COR-L47 (cell line): ENCODE measurements at places on chromosomes 1 and 21.

GRCh38 chr1:148166558-148167492 lies 14.7 kb upstream of the NBPF11 start:
- no peak for DNase-seq

DNA sequence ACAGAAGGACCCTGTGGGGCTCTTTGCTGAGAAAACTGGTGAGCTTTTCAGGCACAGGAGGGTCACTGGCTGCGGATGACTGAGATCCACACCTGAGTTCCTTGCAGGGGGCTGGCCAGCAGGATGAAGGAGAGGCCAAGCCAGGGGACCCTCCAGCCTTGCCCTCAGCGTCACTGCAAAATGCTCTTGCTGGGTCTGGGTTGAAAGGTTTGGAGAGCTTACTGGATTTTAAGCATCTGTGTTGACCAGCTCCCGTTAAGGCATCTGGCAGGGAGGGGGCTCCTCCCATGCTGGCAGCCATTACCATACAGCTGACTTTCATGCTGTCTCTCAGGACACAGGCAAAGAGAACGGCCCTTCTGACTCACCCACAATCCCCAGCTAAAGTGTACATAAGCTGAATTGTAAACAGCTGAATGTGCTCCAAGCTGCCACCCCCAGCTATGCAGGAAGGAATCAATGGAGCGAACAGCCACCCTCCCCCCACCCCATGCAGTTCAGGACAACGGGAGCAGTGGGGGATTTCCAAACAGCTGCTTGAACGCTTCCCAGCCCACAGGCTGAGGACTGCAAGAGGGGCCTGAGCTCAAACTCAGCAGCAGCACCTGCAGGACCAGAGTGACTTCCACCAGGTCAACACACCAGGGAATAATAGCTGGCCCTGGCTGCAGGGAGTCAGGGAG lies 21.3 kb upstream of the A3GALT2 start:
- DNase-seq: peak; percentile 96

DNA sequence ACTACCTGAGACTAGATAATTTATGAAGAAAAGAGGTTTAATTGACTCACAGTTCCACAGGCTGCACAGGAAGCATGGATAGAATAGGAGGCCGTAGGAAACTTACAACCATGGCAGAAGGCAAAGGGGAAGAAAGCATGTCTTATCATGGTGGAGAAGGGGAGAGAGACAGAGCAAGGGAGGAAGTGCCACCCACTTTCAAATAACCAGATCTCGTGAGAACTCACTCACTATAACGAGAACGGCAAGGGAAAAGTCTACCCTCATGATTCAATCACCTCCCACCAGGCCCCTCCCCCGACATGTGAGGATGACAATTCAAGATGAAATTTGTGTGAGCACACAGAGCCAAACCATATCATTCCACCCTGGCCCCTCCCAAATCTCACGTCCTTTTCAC lies 4.7 kb upstream of the C21orf91 start:
- no peak for DNase-seq

GRCh38 chr1:31981456-31981839 lies 32.2 kb upstream of the KHDRBS1 start:
- no peak for DNase-seq

DNA sequence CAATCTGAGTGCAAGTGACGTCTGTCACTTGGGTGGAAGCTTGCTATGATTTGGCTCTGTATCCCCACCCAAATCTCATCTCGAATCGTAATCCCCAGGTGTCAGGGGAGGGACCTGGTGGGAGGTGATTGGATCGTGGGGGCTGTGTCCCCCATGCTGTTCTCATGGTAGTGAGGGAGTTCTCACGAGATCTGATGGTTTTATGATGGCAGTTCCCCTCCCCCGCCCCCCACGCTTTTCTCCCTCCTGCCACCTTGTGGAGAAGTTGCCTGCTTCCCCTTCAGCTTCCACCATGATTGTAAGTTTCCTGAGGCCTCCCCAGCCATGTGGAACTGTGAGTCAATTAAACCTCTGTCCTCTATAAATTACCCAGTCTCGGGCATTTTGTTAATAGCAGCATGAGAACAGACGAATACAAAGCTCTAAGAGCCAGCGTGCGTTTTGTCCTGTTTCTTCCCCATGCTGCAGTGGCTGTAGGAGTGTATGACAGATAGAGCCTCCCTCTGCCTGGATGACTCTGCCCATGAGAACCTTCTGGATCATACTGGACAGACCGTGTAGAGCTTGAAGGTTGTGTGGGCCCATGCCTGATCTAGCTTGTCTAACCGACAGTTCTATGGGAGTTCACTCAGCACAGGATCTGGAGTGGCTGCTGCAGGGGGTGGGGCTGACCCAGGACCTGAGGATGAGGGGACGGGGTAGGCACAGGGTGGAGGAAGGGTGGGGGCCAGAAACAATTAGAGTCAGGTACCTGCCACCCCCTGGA lies 139.7 kb upstream of the ERRFI1 start:
- no peak for DNase-seq

DNA sequence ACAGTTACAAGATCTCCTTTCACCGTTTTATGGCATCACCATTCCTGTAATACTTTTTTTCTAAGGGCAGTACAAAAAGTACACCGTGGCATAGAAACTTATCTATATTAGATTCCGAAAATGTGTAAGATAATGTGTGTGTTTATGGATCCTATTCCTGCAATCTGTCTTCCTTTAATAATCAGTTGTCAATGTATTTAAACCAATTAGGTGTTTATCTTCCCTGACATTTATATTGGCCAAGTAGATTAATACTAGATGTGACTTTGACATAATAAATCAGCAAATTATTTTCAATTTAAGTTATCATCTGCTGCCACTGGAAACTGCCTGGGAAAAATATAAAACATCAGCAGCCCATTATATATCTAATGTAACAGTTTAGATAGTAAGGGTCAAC lies 770.3 kb upstream of the ADGRL2 start:
- no peak for DNase-seq

- DNase-seq: no peak
These were observed 56.3 kb downstream of the INAVA start for GRCh38 chr1:200951016-200951415.

DNA sequence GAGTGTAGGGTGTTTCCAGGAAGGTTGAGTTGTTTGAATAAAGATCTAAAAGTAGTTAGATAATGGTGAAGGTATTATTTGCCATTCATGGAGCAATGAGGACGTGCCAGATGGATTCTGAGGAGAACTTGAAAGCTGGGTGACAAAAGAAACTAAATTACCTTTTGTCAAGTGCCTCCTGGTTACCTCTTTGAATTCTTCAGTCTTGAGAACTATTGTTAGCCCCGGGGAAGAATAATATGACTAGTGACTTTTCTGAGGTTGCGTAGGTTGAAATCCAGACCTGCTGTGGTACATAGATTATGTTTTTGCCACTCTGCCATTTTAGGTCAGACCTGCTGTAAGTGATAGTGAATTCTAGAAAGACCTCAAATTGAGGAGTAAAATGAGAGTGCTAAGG lies 11.5 kb downstream of the LAMC1 start:
- DNase-seq: no peak

DNA sequence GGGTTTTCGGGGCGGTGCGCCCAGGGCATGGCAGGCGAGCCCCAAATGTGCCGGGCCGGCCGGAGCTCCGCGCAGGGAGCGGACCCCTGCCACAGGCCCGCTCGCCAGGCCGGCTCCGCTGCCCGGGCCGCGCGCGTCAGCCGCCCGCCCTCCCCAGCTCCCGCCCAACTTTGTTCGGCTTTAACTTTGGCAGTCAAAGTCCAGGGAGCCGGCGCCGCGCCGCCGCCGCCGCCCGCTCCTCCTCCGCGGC lies 488 bp downstream of the SLC35D1 start:
- no peak for DNase-seq

DNA sequence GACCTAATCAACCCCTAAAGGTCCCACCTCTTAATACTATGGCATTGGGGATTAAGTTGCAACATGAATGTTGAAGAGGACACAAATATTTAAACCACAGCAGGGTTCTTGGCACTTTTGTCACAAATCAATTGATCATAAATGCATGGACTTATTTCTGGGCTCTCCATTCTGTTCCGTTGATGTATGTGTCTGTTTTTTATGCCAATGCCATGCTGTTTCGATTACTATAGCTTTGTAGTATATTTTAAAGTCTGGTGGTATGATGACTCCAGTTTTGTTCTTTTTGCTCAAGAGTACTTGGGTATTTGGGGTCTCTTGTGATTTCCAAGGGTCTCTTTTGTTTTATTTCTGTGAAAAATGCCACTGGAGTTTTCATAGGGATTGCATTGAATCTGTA lies 34.7 kb upstream of the PLA2G2A start:
- DNase-seq: no peak

- DNase-seq: peak; percentile 52
These were observed 18.6 kb upstream of the RASAL2 start for GRCh38 chr1:178075333-178075732.

GRCh38 chr21:43851593-43851992 lies 13.4 kb upstream of the AGPAT3 start:
- peak; percentile 68 for DNase-seq

GRCh38 chr1:172745014-172745413 lies 86.1 kb downstream of the FASLG start:
- DNase-seq: no peak

DNA sequence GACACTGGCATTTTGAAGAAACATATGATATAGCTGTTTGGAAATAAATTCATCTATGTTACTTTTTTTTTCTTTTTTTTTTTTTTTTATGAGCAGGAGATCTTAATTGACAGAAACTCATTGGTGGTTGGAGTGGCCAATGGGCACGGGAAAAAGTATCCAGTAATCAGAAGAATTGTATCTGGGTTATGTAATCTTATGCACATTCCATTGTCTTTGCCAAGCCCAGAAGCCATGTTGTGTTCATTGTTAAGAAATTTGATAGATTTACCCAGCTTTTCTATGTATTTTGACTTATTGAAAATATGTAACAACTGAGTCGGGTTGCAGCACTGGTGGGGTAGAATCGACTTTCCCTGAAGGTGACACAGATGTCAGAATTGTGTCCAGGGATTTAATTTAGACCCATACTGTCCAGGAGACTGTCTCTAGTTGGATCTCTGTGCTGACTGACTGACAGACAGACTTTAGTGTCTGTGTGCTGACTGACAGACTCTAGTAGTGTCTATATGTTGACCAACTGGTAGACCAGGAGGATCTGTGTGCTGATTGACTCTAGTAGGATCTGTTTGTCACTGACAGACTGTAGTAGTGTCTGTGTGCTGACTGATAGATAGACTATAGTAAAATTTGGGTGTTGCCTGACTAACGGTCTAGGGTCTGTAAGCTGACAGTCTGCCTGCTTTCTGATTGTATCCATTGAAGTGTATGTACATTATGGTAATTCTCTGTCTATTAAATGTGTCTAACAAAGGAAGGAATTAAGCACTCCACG lies 12.3 kb upstream of the C4BPB start:
- no peak for DNase-seq

DNA sequence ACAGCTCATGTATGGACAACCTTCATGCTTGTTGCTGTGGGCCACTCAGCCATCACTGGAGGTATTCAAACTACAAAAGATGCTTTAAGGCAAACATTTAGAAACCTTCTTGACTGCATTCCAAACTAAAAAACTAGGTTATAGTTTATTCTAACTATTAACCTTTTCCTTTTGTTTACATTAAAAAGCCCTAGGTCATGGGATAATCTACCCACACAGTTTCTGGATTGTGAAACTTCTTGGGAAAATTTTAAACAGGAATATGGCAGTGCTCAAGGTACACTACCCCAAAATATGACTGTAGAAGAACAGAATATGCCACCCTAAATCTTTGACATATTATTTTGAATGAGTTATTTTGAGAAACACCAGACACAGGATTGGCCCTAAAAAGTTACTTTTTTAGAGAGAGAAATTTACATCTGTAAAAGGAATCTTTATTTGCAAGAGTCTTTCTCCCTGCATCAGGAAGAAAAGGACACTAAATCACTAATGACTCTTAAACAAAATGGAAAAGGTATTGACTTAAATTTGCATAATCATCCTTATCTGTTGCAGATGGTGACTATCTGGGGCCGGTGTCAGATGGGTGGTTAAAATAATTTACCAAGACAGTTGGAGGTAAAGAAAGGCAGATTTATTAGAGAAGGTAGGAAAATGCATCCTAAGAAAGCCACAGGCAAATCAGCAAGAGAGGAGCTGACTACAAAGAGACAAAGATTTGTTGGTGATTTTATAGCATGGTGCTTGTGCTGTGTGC lies 25.1 kb upstream of the NUF2 start:
- no peak for DNase-seq

GRCh38 chr1:233905416-233906051 lies 1.1 kb downstream of the SLC35F3 start:
- DNase-seq: no peak

GRCh38 chr1:16137890-16138467 lies 17.9 kb downstream of the EPHA2 start:
- no peak for DNase-seq

- no peak for DNase-seq
These were observed 236.2 kb upstream of the NRIP1 start for GRCh38 chr21:15301014-15301413.

DNA sequence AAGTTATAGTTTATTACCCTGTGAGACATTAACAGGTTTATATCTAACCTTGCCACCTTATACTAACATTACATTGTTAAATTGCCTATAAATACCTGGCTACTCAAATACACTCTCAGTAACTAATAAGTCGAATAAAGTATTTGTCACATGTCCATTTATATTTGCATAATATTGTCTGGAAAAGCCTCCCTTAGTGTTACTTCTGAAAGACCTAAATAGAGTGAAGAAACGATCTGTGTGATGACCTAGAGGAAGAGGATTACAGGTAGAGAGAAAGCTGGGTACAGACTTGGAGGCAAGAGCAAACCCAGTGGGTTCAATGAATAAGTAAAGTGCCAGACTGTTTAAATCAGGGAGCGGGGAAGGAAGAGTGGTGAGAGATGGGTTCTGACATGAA lies 2.7 kb upstream of the CACYBP start:
- no peak for DNase-seq

DNA sequence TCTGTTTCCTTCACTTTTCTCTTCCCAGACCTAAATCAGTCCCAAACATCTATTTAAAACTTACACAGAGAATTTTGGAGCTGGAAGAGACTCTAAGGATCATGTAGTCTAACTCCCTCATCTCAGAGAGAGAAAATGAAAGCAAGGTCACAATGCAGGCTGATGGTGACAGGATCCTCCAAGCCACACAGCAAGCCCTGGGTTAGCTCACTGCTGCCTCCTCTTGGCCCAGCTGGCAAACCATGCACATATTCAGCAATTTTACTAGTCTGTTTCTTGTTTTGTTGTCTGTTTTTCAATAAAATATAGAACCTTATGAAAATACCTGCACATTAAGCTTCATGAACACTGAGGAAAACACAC lies 27.7 kb upstream of the LY9 start:
- no peak for DNase-seq

GRCh38 chr21:44885615-44886014 lies 12.1 kb upstream of the PTTG1IP start:
- no peak for DNase-seq

DNA sequence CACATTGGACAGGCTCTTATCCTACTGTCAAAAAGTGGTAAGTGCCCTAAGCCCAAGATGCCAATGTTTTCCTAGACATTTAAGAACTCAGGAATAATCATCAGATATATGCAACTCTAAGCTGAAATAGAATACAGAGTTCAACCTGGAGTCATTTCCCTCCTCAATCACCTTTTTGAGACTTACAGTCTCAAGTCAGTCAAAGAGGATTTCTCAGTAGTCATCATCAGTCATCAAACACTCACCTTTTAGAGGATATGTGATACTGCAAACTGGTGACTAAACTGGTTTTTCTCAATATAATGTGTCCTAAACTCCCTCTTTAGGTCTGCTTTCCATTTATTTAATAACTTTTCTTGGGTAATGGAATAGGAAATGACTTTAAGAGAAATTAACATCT lies 145.3 kb upstream of the ADAMTS5 start:
- no peak for DNase-seq

GRCh38 chr1:92461364-92462097 lies 25.2 kb downstream of the GFI1 start:
- no peak for DNase-seq

GRCh38 chr1:28326515-28326914 lies 2.3 kb upstream of the MED18 start:
- DNase-seq: no peak
